A549 (cell line): ENCODE measurements at places on chromosomes 2 and 18. TPM values are rescaled to one million over a fixed set of nuclear protein-coding genes. Genes with fewer than 3 reads are reported as not detected.

Gene PAX8
- 0.81 to 1.7 TPM (median 1.5 TPM) in 3 replicates for polyA plus RNA-seq

GRCh38 chr18:22136395-22136794, 33.0 kb upstream of the GATA6 start:
- DNase-seq, result peak; percentile 3

- no peak for DNase-seq
Measured at GRCh38 chr18:63368611-63369010, 1.6 kb upstream of the KDSR start.

GRCh38 chr2:204191574-204191973, 255.0 kb downstream of the ICOS start:
- DNase-seq, result no peak

Gene SLC9A4
- not detected in 3 replicates for polyA plus RNA-seq

DNA sequence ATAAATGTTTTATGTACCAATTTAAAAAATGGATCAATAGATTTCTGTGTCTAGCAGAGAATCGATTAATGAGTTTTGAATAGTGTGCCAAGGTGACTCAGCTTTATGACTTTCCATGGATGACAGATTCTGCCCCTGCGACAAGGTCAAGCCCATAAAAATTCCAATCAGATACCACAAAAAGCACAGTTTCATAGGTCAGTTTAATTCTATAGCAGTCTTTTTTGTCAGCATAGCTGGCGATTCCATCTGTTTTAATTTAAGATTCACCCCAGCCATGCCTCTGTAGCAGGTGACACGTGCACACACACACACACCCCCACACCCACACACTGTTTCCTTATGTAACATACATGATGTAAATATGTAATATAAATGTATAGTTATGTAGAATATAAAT, 28.9 kb downstream of the RAB31 start:
- DNase-seq, result no peak

GRCh38 chr2:112156152-112156986, 18.2 kb downstream of the FBLN7 start:
- no peak for DNase-seq

Gene ID2
- polyA plus RNA-seq, result 87.8 to 221 TPM (median 181 TPM) in 3 replicates

Gene MATN3
- 11.2 to 17.2 TPM (median 14.2 TPM) in 3 replicates for polyA plus RNA-seq

DNA sequence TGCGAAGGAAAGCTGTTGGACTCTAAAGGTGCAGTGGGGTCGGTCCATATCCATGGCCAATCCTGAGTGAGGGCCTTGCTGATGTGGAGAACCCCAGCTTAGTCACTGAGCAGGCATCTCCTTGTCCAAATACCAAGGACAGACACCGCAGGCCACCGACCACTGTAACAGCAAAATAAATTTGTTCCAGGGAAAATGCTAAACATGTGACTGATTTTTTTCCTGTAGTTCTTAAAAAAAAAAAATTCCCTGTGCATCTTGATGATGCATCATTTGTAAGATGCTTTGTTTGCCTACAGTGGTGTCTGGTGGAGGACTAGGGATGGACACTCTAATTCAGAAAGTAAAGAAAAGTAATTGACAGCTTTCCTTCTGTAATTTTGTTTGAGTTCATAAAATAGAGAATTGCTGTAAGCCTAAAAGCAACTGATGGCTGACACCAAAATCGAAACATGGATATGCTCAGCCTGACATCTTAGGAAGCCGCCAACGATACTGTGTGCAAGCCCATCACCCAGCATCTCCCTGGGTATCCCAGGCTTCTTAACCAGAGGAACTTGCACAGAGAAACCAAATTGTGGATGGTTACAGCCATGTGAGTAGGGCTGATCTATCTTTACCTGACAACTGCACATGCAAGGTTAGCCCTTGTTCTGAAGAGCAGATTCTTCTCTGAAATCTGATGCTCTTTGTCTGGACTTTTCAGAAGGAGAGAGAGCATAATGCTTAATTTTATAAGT, 188.6 kb downstream of the ARL4C start:
- peak; percentile 41 for DNase-seq

DNA sequence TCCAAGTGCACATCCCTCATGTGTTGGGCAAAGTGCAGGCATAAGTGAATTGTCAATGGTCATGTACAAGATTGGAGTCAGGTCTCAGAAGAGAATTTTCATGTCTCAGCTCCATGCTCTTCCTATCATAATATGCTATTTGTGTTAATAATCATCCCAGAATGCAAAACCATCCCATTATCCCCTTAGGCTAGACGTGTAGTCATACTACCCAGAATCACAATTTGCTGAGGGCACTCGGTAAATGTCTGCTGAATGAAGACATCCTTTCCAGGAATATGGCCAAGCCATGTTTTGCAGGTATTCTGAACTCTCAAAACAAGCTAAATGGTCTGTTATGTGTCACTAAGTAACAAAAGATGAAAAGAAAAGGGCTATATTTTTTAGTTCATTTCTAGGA, 263.8 kb downstream of the RAD51AP2 start:
- no peak for DNase-seq

DNA sequence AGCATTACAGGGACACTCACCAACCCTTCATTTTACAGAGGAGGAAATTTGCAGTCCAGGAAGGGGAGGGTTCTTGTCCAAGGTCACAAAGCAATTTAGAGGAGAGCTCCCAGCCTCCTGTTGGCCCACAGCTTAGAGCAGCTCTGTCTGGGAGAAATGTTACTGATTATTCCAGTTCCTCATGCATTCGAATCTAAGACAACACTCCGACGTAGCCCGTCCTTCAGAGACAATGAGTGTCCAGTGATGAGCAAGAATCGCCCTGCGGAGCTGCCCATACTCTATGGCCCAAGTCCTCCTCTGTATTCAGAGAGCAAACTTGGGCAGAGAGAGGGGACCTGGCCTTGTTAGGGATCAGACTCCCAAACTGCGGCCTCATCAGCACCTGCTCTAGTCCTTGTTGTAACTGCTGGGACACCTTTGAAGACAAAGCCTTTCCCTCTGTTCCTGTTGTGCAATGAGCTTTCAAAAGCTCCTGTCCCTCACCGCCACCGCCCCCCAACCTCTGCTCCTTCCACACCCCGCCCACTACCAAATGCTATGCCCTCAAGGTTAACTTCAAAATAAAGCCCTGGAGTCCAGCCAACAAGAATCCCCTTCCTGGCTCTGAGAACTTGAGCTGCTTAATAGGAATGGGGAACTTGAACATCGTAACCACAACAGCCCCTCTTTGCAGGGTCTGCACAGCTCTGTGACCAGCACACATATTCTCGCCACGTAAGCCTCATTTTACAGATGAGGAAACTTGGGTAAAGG, 234.8 kb upstream of the SMAD2 start:
- DNase-seq, result no peak

GRCh38 chr2:127763776-127764175, 47.2 kb downstream of the WDR33 start:
- DNase-seq, result no peak

- no peak for DNase-seq
Measured at GRCh38 chr2:113822087-113822815, 65.8 kb upstream of the SLC35F5 start.
